ENCODE measurements at places on chromosomes 2 and 18. TPM values are rescaled to one million over a fixed set of nuclear protein-coding genes. Genes with fewer than 3 reads are reported as not detected.

DNA sequence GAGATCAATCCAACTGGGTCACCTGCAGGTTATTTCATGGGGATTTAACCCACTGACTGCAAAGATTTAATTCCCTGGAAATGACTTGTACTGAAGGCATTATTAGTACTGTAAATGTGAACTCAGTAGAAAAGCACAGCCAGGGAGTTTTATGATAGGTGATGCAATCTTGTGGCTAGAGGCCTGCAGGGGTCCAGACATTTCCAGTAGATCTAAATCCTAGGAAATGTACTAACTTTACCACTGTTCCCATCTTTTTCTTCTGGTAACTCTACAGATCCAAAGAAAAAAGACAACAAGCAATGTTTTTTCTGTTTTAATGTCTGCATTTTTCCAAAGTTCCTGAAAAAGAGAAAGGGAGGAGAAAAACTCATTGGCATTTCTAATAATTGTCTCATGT is 500.1 kb downstream of the ARHGAP15 start:
- DNase-seq, result no peak

- DNase-seq, result no peak
Observed at GRCh38 chr2:12087671-12088380, 341.4 kb downstream of the LPIN1 start.

- DNase-seq, result no peak
Observed at GRCh38 chr2:159609811-159610549, 6.4 kb downstream of the BAZ2B start.

- no peak for DNase-seq
Observed at GRCh38 chr2:178395941-178396570, 54.9 kb downstream of the PRKRA start.

DNA sequence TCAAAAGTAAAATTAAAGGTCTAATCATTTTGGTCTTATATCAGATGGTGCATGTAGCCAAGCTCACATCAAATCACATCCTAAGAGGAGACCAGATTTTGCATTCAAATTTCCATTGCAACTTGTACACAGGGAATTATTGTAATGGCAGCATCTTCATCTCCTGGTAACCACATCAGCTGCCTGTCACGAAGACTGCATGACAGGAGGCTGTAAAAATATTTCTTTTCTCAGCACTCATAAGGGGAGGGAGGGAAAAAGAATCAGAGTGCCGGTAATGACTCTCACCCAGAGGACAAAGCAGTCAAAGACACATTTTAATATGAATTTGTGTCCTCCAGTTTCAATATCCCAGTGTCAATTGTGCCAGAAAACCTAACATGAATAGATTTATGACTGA is 216.7 kb downstream of the TMEM163 start:
- no peak for DNase-seq

GRCh38 chr2:235642446-235643098 is 148.7 kb downstream of the AGAP1 start:
- DNase-seq, result no peak

- DNase-seq, result no peak
Observed at GRCh38 chr2:197890168-197890567, 85.8 kb downstream of the PLCL1 start.

- DNase-seq, result no peak
Observed at GRCh38 chr2:134290358-134290757, 36.5 kb downstream of the MGAT5 start.

- no peak for DNase-seq
Observed at GRCh38 chr18:55633032-55633431, 45.0 kb upstream of the TCF4 start.

GRCh38 chr2:189601043-189601442 is 20.5 kb upstream of the SLC40A1 start:
- DNase-seq, result no peak

GRCh38 chr2:146762786-146763185 is 1082.0 kb upstream of the ACVR2A start:
- DNase-seq, result no peak

- DNase-seq, result peak; percentile 24
Observed at GRCh38 chr2:15159751-15160177, 401.4 kb downstream of the NBAS start.

- no peak for DNase-seq
Observed at GRCh38 chr2:136997557-136997956, 232.2 kb downstream of the THSD7B start.

DNA sequence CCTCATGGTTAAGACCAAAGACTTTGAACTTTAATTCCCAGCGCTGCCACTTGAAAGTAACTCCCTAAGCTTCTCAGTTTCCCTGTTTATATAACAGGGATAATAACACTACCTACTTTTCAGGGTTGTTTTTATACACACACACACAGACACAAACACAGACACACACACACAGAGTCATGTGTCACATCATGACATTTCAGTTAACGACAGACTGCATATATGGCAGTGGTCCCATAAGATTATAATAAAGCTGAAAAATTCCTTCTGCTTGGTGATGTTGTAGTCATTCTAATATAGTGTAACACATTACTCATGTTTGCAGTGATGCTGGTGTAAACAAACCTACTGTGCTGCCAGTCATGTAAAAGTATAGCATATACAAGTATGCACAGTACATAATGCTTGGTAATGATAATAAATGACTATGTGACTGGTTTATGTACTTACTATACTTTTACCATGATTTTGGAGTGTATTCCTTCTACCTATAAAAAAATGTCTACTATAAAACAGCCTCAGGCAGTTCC is 89.2 kb upstream of the ITGA4 start:
- DNase-seq, result no peak

DNA sequence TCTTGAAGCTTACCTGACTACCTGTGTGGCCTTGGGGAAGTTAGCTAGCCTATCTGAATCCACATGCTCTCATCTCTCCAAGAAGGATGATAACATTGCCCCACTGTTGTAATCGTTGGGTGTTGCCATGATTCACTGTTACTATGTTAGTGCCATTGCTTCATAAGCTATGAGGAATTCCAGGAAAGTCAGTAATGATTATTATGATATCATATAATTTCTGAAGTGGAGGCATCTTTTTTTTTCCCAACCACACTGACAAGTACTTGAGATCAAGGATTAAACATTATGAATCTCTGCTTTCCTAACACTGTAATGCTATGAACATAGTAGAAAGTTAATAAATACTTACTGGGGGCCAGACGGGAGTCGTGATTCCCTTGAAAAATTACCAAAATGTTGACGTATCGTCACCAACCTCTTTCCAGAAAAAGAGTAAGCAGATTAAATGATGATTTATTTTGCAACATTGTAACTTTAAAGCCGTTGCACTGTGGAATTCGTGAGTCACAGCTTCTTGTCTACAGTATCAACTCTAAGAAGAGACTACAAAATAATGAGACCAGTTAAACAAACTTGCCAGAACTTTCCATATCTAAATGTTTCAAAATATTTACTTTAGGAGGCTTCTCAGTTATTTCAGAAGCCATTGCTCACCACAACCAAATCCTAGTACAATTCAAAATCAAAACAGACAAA is 459.9 kb downstream of the PIK3C3 start:
- no peak for DNase-seq

- peak; percentile 61 for DNase-seq
Observed at GRCh38 chr2:172095146-172095904, 7.4 kb downstream of the DLX2 start.

GRCh38 chr2:21404827-21405625 is 281.3 kb downstream of the TDRD15 start:
- no peak for DNase-seq

- no peak for DNase-seq
Observed at GRCh38 chr2:120515759-120516678, 170.1 kb downstream of the INHBB start.

GRCh38 chr2:96668771-96669170 is 26.2 kb downstream of the FER1L5 start:
- DNase-seq, result no peak

GRCh38 chr2:234249873-234250272 is 199.4 kb downstream of the SPP2 start:
- DNase-seq, result no peak

DNA sequence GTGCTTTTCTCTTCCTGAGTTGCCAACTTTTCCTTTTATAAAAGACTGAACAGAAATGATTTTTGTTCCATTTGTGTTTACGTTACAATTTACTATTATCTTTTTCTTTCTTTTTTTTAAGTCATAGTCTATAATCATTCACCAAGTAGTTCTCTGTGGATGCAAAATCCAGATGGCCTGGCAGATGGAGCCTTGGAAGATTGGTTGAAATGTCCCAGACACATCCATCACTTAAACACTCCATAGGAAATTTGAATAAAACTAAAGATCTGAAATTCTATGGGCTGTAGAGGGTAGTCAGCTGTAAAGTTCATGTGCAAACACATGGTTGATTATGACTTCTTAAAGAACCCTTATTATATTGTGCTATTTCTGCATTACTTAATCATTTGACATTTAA is 164.8 kb upstream of the DOCK10 start:
- no peak for DNase-seq

Gene NFATC1
- 1.6 TPM for total RNA-seq

Gene CNOT9
- total RNA-seq, result 52.5 TPM

Gene C2orf72
- 44.5 TPM for total RNA-seq

Gene ANKRD30BL
- not detected for total RNA-seq

Gene TMEFF2
- 0.24 TPM for total RNA-seq

Gene DSG4
- 0.27 TPM for total RNA-seq

Gene OTX1
- not detected for total RNA-seq

Gene IL1RN
- 1.5 TPM for total RNA-seq

Gene GAL3ST2
- total RNA-seq, result 34.2 TPM

Gene GPR17
- total RNA-seq, result 0.16 TPM

Data from colonic mucosa (tissue), 4 donors.